CD4-positive, alpha-beta T cell treated with Interleukin-6 at 100 ng/mL for 8 hours (primary cell): ENCODE measurements at places on chromosomes 7 and 10.

- no peak for DNase-seq
These were observed 490.5 kb upstream of the ANKRD30A start for GRCh38 chr10:36634916-36635315.

DNA sequence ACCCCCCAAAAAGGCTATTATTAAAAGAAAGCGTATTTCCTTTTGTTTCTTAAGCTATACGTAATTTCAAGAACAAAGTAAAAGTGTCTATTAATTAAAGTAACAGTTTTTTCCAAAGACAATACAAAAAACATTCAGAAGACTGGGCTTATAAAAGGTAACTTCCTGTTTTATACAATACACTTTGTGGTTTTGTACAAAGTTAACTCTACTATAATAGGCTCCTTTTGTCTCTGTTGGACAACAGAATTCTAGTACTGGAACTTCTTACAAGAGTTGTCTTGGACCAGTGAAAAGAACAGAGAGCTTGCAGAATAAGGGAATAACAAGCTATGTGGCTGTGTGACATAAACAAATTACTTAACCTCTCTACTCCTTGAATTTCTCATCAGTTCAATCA is 21.5 kb downstream of the SFMBT2 start:
- no peak for DNase-seq

- DNase-seq: no peak
These were observed 36.9 kb downstream of the BAG3 start for GRCh38 chr10:119688033-119688508.

DNA sequence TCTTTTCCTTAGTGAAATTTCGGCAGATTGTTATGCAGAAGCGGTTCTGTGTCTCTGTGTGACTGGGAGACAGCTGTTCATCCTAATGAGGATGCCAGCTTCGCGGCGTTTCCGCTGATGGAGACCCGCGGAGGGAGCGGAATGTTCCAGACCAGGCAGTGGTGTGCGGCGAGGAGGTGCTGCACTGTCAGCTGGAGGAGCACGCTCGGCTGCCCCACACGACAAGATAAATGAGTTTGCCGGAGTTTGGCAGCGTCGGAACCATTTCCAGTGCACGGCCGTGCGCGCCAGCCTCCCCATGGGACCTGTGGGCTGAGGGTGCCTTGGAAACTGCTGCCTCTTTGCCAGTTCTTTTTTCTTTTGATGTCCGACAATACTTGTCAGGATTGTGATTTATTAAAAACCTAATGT is 64.6 kb downstream of the WDR37 start:
- DNase-seq: no peak
